NCI-H2081 treated with DMSO at 0.1 percent for 48 hours (cell line): ENCODE measurements at places on chromosomes 7 and 10.

DNA sequence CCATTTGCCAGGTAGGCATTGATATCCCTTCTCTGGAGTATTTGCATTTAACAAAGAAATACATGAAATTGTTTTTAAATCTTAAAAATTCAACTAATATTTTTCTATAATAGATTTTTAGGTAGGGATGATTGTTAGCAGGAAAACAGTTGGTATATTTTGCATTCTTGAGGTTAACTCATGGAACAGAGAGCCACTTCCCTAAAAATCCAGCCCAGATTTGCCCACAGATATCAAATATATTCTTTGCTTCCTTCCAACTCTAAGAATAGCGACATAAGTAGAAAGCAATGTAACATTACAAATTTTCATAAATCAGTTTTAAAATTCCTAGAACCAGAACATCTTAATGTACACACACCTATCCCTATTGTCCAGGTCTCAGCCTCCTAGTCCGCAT, 45.0 kb upstream of the ANLN start:
- DNase-seq, result no peak

DNA sequence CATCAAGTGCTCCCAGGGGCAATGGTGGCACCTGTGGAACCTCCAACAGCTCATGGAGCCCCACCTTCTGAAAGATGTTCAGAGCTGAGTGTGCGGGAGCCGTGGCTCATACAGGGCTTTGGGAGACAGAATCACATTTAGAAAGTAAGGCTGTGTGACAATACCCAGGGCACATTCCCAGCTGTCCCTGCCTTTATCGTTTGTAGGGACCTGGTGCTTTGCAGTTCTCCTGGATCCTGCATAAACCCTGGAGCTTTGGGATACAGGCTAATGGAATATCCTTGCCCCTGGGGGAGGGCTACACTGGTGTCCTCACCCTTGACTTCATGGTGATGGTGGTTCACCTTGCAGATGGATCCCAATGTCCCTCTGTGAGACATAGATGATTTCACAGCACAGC, 134.8 kb upstream of the LAMB4 start:
- no peak for DNase-seq

DNA sequence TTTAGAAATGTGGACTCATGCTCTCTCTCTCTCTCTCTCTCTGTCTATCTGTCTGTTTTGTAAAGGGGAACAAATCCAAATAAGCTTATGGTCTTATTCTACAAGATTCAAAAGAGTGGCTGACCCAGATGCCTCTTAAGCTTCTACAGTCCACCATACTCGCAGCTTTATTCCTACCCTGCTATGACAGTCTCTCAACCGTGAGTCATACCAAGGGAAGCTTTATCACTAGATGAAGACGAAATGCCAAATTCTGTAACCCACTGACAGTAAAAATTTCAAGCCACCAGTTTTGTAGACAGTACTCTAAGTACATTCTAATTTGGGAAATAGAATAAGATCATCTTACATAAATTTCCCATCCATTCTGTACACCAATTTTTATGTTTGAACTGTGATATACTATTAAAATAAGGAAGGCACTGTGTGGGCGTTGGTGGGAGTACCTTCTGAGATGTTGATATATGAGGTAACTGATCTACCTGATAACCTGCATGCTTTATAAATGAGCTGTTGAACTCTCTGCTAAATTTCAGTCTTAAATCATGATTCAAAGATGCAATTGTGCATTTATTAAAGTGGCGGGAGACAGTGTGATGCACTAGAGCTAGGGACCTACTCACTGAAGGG, 153.2 kb downstream of the KLF6 start:
- DNase-seq, result no peak

DNA sequence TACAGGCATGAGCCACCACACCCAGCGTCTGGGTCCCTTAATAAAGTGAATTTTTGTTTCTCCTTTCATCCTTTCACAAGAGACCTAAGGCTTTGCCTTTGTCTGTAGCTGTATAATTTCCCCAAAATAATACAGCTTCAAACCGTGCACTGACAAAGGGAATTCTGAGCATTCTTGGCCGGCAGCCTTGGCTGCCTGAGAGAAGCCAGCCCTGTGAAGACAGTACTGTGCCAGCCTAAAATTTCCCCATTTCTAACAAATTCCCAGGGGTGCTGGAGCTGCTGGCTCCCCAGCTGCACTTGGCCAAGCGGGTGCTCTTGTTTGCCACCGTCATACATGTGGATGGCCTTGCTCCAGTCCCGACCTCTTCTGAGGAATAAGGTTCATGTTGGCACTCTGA, 106.2 kb downstream of the ZMYND11 start:
- DNase-seq, result no peak

DNA sequence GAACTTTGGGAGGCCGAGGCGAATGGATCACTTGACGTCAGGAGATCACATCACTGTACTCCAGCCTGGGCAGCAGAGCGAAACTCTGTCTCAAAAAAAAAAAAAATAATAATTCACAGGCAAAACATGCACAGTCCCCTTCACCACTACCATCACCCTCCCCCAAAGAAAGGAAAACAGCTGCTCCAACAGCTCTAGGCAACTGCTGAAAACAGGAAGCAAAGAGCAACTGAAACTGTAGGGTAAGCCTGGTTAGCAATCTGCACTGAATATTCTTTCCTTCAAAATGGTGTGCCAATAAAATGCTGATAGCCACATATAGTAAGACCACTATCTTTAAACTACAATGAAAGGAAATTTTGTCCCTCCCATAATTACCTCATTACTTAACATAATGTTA, 11.8 kb downstream of the NT5C2 start:
- no peak for DNase-seq

DNA sequence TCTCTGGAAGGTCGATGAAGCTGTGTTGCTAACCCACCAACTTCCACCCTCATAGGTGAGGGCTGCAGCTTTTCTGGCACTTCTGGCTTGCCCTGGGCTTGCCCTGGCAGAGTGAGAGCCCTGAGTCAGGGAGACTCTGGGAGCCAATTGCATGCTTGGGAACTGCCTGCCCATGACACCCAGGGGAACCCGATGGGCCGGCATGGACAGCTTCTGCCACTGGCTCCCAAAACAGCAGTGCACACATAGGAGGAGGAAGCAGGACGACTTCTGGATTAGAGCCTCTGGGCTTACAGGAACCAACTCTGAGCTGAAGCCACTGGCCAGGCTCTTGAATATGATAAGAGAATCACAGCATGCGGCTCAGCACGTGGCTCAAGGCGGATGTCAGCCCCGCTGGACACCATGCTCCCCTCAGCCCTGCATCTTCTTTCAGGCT, 135.2 kb upstream of the UNC5B start:
- no peak for DNase-seq

DNA sequence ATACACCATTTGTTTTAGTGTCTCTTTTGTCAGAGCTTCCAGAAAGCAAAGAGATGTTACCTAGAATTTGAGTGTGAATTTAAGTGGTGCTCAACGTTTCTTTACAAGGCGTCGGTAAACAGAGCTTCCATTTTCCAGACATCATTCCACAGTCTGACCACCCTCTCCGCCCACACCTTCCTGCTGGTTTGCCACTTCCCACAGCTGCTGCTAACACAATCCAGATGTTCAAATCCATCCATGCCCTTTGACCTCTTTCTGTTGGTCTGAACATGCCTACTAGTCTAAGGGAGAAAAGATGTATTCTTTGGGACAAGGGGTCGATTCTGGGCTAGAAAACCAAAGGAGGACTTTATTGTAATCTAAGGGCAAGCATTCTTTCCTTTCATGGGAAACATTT, 86.1 kb downstream of the FAM107B start:
- no peak for DNase-seq

- no peak for DNase-seq
These were observed 4.4 kb downstream of the OPN4 start for GRCh38 chr10:86658751-86659150.

DNA sequence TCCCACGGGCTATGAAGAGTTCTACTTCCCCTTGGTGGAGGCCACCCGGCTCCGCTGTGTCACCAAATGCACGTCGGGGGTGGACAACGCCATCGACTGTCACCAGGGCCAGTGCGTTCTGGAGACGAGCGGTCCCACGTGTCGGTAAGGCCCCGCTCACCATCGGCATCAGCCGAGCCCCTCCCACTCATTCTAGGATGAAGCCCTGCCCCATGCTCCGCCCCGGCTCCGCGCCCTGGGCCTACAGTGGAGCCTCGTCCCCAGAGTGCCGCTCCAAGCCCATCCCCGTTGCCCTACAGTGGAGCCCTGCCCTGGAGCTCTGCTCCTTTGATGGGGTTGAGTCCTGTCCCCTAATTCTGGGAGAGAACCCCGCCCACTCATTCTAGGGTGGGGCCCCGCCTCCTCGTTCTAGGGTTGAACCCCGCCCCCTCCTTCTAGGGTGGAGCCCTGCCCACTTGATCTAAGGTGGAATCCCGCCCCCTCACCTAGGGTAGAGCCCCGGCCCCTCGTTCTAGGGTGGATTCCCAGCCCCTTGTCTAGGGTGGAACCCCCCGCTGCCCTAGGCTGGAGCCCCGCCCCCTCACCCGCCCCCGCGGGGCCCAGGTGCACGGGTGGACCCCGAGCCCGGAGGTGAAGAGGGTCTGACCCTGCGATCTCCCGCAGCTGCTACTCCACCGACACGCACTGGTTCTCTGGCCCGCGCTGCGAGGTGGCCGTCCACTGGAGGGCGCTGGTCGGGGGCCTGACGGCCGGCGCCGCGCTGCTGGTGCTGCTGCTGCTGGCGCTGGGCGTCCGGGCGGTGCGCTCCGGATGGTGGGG, 3.4 kb upstream of the MUC12 start:
- DNase-seq, result no peak

- no peak for DNase-seq
These were observed 141.1 kb downstream of the DYNC2I1 start for GRCh38 chr7:158997471-158997870.

DNA sequence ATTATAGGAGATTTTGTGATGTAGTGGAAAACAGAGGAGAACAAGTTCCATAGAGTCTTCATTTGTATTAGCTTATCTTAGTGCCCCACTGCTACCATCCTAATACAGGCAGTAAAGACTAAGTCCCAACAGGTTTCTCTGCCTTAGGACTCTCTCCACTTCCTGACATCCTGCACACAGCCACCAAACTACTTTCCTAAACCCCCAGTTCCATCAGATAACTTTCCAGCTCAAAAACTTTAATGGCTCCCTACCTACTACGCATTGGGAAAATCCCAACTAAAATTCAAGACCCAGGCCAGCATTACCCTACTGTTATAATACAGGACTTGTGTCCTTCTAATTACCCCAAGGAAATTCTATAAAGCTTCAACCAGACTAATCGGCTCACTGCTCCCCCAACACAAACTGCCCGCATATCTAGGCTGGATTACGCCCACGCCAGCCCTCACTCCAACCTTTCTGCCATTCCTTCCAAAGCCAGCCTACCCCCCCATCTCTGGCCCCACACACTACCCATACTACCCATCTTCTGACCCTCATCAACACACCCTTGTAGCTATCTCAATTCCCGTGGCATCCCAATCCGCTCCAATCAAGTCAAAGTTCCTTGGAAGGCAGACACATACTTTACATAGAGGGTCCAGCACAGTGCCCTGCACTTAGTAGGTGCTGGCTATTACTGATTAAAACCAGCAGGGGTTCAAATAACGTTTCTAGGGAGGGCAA, 1.4 kb downstream of the IDE start:
- DNase-seq, result no peak

GRCh38 chr10:71080381-71081228, 131.8 kb upstream of the UNC5B start:
- DNase-seq, result no peak

DNA sequence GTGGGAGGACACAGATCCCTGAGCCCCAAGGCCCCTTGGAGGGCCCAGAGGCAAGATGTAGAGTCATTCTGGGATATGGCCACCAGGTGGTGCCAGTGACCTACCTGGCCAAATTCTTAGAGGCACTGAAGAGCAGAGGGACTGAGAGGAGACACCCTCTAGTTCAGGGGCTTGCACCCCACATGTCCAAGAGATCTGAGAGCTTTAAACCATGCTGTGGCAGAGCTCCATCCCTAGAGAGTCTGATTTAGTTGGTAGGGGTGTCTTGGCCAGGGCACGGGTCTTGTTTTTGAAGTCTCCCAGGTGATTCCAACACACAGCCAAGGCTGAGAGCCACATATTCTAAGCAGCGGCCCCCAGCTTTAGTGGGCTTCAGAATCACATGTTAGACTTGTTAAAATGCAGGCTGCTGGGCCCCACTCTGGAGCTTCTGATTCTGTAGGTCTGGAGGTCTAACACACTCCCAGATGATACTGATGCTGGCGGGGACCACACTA, 52.5 kb downstream of the PRF1 start:
- no peak for DNase-seq

GRCh38 chr7:114409750-114410149, 4.9 kb upstream of the FOXP2 start:
- DNase-seq, result no peak

GRCh38 chr7:130789436-130789835, 55.4 kb upstream of the KLF14 start:
- DNase-seq, result no peak

DNA sequence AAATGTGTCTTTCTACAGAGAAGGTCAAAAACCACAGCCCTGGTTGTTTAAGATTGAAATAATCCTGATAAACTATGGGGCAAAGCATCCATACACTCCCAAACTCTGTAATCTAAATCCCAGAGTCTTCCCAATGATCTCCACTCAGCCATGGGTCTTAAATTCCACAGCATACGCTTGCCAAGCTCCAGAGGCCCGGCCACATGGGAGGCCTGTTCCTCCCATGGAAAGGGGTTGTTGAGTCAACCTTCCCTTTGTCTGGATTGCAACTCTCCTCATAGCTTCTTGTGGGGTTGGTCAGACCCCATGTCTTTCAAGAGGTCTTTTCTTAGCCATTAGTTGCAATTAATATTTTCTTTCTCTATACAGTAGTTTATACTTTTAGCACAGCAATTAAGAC, 718 bp upstream of the STEAP4 start:
- DNase-seq, result no peak

- DNase-seq, result no peak
These were observed 104.0 kb downstream of the JCAD start for GRCh38 chr10:29955329-29955935.

GRCh38 chr10:132653721-132654120, 116.1 kb downstream of the INPP5A start:
- no peak for DNase-seq
